Transverse colon (tissue), 4 donors: ENCODE measurements at places on chromosomes 5 and 9. TPM values are rescaled to one million over a fixed set of nuclear protein-coding genes. Genes with fewer than 3 reads are reported as not detected.

DNA sequence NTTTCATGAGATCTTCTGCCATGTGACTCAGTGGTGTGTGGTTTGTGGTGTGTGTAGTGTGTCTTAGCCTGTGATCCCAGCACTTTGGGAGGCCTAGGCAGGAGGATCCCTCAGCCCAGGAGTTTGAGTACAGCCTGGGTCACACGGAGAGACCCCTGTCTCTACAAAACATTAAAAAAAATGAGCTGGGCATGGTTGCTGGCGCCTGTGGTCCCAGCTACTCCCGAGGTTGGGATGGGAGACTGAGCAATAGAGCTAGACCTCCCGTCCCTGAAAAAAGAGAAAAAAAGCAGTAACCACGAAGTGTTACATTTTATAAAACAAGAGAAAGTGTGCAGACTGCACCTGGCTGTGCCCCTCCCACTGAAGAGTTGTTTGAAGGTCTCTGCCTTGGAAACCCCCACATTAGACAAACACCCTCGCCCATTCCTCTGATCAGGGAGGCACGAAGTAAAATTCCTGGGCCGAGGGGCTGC is 21.2 kb upstream of the RNU6ATAC start:
- no peaks in the 10 kb centered on the region for H3K36me3 ChIP-seq
- peaks cover 6% of the 10 kb centered on the region for H3K4me1 ChIP-seq
- H3K27ac ChIP-seq: no peak overlapping the region
- no peak for DNase-seq
- no peak overlapping the region for H3K4me3 ChIP-seq

- DNase-seq: no peak
- no peak overlapping the region for H3K4me3 ChIP-seq
- H3K4me1 ChIP-seq: no peaks in the 10 kb centered on the region
- no peaks in the 10 kb centered on the region for H3K36me3 ChIP-seq
- H3K27ac ChIP-seq: no peak overlapping the region
Observed at GRCh38 chr5:15026944-15027343, 155.4 kb upstream of the ANKH start.

GRCh38 chr9:94085062-94085639 is 887 bp downstream of the PTPDC1 start:
- H3K27me3 ChIP-seq: no peaks in the 10 kb centered on the region
- peaks cover 6% of the 10 kb centered on the region for H3K4me1 ChIP-seq
- H3K36me3 ChIP-seq: no peaks in the 10 kb centered on the region
- H3K4me3 ChIP-seq: no peak overlapping the region
- H3K27ac ChIP-seq: no peak overlapping the region

GRCh38 chr5:166639151-166639550 is 1652.3 kb upstream of the WWC1 start:
- H3K27ac ChIP-seq: no peak overlapping the region
- no peaks in the 10 kb centered on the region for H3K4me1 ChIP-seq
- no peak for DNase-seq
- H3K36me3 ChIP-seq: no peaks in the 10 kb centered on the region
- H3K4me3 ChIP-seq: no peak overlapping the region

GRCh38 chr5:121006217-121006616 is 542.1 kb downstream of the PRR16 start:
- H3K36me3 ChIP-seq: no peaks in the 10 kb centered on the region
- no peak overlapping the region for H3K27ac ChIP-seq
- no peaks in the 10 kb centered on the region for H3K4me1 ChIP-seq
- H3K27me3 ChIP-seq: no peaks in the 10 kb centered on the region
- no peak overlapping the region for H3K4me3 ChIP-seq

GDF9 gene
- total RNA-seq: not detected

PRLR gene
- total RNA-seq: 4.9 TPM

SLC23A1 gene
- 7.4 TPM for total RNA-seq

AFAP1L1 gene
- total RNA-seq: 2.8 TPM
